ENCODE measurements at places on chromosomes 13 and 19.

DNA sequence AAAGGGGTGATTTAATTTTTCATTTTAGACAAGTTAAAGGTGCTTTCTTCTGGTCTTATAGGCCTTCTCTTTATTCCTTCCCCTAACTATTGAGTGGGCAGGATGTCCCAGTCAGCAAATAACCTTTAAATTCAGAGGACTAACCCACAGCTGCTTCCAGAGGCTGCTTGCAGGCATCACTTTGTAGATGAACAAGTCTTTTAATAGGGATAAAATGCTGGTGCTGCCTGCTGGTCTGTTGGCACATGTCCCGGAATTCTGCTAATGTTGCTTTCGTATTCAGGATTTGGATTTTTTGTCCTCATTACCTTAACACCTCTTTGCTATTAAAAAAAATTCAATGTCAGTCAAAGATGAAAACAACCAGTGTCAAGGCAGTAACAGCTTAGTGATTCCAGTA is 132.7 kb upstream of the KL start:
- DNase-seq, result no peak

DNA sequence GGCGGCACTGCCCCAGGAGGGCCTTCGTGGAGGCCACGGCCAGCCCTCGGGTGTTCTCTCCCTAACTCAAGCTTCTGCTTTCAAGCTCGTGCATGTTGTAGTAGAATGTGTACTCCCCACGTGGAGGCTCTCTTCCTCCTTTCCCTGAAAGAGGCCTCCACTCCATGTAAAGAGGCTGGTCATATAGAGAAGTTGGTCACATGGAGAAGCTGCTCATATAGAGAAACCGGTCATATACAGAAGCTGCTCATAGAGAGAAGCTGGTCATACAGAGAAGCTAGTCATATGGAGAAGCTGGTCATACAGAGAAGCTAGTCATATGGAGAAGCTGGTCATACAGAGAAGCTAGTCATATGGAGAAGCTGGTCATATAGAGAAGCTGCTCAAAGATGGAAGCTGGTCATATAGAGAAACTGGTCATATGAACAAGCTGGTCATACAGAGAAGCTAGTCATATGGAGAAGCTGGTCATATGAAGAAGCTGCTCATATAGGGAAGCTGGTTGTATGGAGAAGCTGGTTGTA is 152.5 kb downstream of the COL4A1 start:
- DNase-seq, result no peak

DNA sequence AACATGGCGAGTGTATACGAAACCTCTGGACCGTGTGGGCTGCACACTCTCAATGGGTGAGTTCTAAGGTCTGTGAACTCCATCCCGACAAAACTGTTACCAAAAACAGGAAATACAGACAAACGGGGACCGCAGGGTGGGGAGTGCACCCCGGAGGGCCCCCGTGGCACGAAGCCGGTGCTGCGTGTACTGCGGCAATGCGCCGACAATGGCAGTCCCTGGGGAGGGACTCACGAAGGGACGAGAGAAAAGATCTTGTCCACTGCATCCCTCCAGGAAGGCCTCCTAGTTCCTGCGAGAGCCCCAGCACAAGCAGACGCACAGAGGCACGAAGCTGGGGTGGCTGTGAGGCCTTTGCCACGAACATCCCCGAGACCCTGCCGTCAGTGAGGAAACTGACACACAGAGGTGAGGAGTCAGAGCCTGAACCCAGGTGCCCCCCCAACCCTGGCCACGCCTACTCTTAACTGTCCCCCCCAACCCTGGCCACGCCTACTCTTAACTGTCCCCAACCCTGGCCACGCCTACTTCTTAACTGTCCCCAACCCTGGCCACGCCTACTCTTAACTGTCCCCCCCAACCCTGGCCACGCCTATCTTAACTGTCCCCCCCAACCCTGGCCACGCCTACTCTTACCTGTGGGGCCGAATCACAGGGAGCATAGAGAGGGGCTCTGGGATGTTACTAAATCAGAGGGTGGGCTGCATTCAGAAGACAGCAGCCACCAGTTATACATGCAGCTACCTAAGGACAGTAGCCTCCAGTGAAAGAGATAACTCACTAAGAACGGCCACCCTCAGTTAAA is 4.2 kb downstream of the MED16 start:
- DNase-seq, result peak; percentile 41

DNA sequence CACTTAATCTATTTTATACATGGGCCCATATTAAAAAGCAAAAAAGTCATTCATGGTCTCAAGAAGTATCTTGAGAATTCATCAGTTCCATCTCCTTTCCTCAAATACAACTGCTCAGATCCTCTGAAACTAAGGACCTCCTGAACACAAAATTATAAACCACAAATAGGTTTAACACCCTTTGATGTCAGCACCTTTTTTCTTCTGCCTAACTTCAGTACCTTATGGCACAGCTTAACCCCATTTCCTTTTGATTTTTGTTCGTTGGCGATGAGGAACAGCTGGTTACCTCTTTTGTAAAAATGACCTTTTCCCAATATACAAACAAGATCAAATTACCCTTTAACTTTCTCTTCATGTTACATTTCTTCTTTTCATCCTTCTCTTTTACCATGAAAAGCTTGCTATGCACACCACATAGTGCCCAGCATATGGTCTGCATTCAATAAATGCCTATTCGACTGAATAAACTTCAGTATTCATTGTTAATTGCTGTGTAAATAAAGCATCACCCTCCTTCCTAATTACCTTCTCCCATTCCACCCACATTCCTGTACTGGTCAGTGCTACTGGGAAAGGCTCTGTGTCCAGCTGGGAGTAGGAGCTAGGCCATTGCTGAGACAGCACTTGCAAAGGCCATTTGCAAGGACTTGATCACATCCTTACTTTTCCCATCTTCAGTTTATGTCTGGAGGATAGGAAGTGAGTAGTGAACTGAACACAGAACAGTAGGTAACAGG is 317.9 kb downstream of the SHISA2 start:
- no peak for DNase-seq

GRCh38 chr19:24060687-24061356 is 26.2 kb upstream of the ZNF254 start:
- no peak for DNase-seq

DNA sequence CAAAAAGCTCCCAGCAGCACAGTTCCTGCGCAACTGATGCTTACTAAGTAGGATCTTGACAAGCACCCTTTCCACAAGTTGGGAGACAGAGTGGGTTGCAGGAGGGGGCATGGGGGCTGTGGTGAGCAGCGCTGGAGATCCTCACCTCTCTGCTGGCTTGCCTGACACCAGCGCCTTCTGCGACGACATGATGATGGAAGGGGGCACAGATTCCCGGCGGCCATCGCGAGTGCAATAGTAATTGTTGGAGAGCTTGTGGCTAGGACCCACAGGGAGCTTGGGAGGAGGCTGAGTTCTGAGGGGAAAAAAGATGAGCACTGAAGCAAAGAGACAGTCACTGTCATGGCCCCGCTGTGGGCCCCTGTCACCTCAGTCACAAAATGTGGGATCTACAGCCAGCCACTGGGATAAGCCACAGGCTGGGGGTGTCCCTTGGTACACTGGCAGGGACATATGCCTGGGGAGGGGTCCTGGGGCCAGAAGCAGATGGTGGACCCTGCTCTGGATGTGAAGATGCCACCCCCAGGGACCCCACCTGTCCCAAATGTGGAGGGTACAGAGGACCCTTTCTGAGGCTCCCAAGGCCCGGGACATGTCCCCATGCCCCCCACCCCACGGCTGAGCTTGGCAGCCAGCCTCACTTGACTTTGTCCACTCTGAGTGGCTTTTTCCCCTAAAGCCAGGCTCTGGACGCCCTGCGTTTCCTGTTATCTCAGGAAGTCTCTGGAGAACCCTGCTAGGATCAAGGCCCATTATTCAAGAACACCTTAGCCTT is 4.6 kb downstream of the NDUFA7 start:
- DNase-seq, result no peak

DNA sequence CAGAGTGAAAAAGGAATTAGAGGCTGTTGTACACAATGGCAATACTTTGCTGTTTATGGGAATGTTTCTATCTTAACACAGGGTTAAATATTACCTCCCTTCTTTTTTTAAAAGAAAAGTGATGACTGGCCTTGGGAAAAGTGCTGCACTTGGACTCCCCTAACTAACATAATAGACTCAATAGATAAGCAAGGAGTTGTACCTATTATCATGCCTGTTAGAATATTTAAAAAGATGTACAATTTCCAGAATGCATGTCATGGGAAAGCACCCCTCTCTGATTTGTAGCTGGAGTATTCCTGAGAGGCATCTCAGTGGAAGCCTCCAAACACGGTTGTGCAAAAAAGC is 79.3 kb upstream of the GPC6 start:
- DNase-seq, result no peak

DNA sequence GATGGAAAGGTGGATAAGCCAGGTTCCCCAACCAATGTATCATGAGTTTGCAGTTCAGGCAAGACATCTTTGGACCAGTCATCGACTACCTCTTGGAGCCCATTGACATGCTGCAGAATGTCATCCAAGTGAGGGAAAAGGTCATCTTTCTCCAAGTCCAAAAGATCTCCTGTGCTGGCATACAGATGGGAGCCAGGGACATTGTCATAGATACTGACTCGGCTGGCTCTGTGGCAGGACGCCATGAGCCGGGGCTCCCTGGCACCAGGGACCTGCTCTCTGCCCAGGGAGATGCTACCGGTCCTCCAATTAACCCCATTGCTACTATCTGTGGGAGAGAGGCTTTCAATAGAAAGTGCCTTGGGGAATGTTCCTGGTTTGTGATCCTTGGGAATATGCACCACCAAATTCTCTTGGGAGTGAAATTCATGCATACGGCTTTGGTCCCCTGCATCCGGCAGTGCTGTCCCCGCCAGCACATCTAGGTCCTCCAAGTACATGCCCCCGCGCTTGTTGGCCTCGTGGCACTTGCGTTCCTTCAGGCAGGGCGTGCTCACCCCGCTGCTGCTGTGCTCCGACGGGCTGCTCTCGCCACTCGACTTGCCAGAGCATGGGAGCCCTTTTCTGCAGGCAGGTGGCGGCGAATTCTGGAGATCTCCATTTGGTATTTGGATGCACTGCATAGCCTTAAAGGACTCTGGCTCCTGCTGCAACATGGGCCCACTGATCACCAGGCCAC is 113.0 kb downstream of the KL start:
- DNase-seq, result no peak

DNA sequence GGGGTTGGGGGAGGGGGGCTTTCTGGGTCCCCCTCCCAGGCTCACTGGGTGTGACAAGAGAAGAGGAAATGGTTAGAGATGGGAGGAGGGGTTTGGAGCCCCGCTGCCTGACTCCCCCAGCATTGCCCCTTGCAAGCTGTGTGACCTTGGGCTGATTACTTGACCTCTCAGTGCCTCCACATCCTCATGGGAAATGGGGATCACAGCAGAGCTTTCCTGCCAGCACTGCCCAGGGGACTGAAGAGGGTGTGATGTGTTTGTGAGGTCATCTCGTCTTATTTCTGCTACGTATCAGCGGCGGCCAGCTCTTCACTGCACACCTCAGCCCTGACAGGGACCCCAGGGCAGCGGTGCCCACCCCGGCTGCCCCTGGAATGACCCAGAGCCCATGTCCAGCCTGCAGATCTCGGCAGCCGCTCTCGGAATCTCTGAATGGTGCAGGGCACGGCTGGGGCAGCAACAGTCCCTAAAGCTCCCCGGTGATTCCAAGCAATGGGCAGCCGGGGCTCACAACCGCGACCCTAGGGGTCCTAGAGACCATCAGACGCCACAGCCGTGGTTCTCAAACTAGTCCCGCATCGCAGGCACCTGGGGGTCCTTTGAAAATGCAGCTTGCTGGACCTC is 8.4 kb downstream of the PNMA8B start:
- no peak for DNase-seq

DNA sequence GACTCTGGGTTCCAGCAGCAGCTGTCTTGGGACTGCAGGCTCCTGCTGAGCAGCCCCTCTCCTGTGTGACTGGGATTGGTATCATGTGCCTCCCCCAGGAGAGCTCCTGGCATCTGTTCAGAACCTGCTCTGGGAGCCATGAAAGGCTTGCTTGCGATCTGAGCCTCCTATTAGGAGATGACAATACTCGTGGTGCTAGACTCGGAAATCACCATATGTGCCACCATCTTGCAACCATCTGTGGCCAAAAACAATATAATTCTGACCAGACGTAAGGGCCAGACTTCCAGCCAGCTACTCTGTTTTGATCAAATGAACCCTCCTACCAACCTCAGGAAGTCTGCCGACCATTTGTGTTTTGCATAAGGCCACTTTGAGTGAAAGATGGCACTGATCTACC is 484.7 kb downstream of the IRS2 start:
- DNase-seq, result no peak

GRCh38 chr19:6481541-6482342 is at the start of gene DENND1C:
Gene DENND1C (minus strand): TSS chr19:6481787. CDS start chr19:6481695, 92 bp downstream.
- no peak for DNase-seq

DNA sequence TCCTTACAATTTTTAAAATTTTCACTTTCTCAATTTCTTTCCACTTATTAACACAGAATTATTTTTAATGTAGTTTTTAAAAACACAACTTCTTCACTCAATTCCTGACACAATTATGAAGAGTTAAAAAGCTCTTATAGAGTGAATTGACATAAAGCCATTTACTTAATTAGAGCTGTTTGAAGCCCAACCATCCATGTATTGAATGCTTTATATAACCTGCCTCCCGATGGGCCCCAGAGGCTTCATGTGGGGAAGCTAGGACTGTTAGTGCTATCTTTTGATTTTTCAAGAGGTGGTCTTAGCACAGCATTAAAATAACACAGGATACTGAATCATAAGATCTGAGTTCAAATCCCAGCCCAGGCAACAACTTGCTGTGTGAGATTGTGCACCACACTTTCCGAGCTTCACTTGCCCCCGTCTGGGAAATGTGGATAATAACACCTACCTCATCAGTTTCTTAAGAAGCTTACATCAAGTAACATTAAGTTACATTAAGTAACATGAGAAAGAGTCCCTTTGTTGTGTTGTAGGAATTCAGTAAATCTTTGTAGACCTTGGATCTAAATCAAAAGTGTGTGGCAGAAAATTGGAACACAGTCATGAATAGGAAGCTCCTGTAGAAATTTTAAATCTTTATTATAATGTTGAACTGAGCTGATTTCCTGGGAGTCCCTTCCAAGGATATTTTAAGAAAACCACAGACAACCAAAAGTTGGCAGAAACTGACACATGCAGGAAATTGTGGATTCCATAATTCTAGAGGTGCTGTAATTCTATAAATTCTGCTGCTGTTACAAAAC is 5.5 kb upstream of the ENOX1 start:
- no peak for DNase-seq

- DNase-seq, result no peak
Observed at GRCh38 chr19:49421039-49421877, 2.0 kb downstream of the PTH2 start.

DNA sequence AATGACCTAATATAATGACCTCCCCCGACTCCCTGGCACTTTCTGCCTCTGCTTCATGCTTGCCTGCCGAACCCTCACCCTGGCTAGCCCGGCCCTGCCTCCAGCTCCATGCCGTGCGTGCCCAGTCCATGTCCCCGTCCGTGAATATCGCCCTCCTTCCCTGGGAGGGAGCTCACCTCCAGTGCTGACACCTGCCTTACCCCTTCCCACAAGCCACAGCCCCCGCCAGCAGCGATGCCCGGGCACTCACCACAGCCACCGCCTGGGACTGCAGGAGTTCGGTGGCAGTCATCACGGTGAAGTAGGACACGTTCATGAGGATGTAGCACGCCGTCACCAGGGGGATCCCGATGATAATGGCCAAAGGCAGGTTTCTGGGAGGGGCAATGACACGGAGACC is 10.0 kb downstream of the SLC7A9 start:
- DNase-seq, result no peak
